NCI-H187 (cell line): ENCODE measurements at places on chromosomes 5 and 9.

DNA sequence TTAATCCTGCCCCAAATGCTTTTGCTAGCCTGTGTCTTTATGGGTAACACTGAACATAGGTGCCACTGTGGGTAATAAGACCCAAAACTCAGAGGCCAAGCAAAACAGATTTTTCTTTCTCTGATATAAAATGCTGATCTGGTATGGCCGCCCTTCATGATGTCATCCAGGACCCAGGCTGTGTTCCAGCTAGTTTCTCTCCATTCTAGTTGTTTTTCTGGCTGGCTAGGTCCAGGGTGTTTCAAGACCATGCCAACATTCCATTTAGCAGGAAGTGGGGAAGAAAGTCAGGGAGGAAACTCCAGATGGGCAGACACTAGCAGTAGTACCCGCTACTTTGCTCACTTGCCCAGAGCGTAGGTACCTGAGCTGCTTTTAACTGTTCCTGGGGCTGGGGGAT, 183.9 kb upstream of the OTULINL start:
- no peak for DNase-seq

DNA sequence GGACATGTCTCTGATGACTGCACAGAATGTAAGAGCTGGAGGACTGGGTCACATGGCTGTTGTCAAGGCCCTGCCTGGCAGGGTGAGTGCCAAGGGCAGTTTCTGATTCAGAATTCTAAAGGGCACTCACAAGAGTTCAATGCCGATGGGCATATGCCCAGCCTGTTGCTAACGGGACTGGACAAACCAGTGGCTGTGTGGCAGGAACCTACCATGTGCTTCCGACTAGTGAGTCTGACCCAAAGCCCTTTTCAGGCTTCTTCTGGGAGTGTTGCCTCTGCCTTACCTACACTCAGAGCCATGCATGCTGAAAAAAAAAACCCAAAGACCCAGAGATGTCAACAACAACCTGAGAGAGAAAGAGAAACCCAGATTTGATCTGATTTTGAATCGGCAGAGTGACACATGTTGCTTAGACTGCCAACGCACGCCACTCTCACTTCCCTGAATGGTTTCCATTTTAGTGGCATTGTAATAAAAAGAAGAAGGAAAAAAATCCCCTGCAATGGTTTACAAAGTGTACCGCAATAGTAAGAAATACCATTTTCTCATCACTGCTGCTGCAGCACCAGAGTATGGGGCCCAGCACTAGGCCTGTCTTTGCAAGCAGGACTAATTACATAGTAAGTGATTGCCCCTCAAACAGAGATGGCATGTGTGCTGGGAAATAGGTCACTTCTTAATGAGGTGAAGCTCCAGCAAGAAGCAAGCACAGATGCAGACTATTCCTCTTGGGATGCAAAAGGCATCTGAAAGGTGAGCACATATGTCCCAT, 194.3 kb downstream of the PALM2AKAP2 start:
- DNase-seq = no peak

GRCh38 chr9:137099231-137099630, 12.4 kb downstream of the MAN1B1 start:
- DNase-seq = no peak

- no peak for DNase-seq
Measured at GRCh38 chr5:155189981-155190380, 176.4 kb downstream of the KIF4B start.

DNA sequence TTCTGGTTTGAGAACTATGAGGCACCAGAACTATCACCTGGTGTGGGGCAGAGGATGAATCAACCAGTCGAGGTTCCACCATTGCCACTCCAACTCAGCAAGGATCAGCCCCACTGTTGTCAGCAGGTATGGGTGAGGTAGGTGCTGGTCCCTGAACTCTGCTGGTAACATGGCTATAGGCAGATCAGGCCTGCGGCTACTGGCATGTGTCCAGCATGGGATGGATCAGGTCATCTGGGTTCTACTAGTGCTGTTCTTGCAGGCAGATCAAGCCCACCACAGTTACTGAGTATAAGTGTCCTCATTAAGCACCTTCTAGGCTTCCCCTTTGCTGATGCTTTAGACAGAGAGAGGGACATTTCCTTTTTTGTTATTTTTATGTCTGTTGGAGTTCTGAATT, 71.7 kb downstream of the GABRA6 start:
- no peak for DNase-seq

DNA sequence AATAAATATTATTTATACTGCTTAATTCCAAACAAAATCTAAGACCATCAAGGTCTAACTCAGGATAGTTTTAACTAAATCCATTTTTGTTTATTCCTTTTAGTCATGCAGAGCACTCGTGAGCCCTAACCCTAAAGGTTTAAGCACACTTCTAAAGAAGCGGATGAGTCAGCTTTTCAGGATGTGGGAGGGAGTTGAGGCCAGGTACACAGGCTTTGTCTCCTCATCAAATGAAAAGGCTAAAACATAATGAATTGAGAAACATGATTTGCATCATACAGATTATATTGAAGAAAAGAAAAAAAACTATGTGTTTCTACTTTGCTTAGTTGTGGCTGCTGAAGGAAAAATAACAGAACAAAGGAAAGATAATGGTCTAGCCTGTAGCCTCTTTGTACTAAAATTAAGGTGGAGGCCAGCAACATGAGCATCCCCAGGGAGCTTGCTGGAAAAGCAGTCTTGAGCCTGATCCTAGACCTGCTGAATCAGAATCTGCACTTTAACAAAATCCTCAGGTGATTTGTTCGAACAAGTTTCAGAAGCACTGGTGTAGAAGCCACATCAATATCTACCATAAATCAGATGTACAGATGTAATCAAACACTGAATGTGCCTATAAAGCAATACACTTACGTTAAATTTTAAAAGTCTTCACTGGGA, 21.1 kb upstream of the ISCA1 start:
- DNase-seq = no peak

GRCh38 chr5:107368615-107369014, 302.1 kb downstream of the EFNA5 start:
- DNase-seq = no peak

DNA sequence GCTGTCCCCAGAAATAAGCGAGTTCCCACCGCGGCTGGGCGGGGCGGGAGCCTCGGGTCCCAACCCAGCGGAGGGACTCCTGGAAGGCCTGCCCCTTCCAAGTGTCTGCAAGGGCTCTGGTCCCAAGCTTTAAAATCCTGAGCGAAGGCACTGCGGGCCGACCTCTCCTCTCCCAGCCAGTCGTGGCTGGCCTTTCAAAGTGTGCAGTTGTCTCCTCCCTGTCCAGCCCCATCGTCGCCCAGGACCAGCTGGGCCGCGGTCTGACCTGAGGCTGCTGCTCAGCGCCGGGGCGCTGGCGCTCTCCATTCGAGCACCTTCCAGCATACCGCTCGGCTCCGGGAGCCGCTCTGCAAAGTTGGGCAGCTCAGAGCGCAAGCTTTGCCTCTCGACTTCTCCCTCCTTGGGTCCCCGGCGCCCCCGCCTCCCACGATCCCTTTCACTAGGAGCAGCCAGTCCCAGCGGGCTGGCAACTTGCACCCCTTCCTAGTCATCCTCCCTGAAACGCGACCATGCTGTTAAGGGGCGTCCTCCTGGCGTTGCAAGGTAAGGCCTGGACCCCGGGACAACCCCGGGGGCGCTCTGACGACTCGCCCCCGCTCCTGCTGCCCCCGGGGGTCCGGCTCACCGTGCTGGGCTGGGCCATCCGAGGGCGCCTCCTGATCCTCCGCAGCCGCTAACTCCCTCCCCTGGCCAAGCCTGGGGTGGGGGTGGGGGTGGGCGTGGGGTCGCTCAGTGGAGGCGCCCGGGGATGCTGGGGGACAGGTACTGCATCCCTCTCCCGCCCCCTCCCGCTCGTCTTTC, at the start of gene MAMDC2:
TSS of gene MAMDC2 (plus strand) at position 160 of the 801 bp plus-strand sequence. CDS start at position 510, 350 bp downstream.
- DNase-seq = no peak

DNA sequence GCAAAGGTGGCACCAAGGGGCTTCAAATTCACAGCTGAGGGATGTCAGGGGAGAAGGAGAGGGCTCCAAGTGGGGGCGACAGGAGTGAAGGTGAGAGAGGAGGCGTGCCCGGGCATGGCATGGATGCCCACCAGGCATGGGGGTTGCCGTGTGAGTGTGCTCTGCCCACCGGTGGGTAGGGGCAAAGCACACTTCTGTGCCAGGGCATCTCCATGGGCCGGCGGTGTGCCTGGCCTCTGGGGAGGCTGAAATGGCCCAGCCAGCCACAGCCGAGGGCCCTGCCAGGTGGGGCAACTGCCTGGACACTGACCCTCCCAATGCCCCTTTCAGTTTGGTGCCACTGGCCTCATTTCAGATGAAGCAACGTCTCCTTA, 14.0 kb upstream of the RNU6ATAC start:
- no peak for DNase-seq

DNA sequence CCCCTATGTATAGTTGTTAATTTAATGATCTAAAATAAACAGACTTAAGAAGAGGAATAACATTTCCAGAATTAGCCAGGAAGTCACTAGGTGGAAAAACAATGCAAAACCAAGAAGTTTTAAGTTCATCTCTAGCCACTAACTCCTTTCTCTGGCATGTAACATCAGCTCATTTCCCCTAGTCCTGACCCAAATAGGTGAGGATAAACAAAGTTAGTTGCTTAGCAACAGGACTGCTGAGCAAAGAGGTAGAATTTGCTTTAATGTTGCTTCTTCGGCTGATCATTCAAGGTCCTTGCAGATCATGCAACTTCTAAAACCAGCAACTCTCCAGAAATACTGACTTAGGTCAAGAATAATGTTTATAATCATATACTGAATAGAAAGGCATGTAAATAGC, 675.8 kb downstream of the CETN3 start:
- no peak for DNase-seq

DNA sequence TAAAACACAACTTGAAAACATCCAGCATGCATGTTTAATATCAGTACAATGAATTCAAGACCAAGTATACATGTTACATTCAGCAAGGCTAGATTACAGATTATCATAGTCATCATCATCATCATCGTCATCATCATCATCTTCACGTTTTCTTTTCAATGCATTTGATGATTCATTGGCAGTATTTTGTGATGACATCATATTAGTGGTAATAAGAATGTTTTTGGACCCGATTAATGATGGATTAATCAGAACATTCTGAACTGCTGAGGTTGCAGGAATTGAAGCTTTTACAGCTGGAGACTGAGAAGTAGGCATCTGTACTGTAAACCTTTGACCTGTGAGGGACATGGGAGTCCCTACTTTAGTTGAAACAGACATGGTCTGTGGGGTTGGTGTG, 4.5 kb downstream of the AK6 start:
- no peak for DNase-seq

GRCh38 chr9:16214677-16215352, 655.7 kb downstream of the BNC2 start:
- no peak for DNase-seq

DNA sequence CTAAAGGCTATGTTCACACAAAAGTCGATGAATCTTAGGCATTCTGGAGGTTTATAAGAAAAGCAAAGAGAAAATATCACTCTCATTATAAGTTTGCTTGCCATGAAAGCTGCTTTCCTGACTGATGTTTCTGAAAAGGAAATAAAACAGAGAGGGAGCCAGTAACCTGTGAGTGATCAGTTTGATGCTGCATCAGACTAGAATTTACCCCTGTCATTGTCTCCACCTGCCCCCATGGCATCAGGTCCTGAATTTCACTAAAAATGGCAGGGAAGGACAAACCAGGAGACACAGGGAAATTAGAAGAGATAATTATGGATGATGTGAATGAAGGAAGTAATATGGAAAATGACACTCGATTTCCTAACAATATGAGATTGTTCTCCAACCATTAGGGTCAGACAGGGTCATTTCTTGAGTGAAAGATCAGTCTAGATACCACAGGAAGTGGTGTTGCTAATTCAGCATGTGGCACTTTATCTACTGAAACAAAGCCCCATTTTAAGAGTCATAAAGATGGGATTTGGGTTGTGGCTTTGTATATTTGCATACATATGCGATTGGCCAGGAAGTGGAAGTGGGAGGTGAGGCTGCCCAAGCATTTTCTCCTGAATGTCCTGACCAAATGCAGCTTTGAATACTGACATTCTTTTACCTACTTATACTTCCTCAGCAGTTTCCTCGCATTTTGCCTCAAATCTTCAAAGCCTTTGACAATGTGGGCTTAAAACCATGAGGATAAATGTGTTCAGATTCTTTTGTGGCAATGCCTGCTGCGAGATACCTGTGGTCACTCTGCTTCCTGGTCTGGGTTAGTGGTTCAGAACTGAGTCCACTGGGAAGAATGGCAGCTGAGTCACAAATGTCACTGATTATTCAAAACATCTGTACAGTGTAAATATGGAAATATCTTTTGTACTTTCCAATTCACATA, 29.7 kb downstream of the MEGF10 start:
- no peak for DNase-seq

DNA sequence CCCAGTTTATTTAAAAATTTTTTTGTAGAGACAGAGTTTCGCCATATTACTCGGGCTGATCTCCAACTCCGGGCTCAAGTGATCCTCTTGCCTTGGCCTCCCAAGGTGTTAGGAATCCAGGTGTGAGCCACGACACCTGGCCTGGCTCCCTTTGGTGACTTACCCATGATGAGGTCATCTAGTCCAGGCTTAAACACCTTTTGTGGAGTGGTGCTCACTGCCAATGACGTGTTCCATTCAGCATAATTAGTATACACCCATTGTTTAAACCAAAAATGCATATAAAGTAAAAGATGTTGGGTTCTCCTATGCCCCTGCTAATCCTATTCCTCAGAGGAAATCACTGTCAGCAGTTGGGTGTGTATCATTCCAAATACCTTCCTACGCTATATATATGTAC, 91.0 kb downstream of the HSPA4 start:
- no peak for DNase-seq

- no peak for DNase-seq
Measured at GRCh38 chr5:136676685-136677084, 311.3 kb upstream of the TRPC7 start.

DNA sequence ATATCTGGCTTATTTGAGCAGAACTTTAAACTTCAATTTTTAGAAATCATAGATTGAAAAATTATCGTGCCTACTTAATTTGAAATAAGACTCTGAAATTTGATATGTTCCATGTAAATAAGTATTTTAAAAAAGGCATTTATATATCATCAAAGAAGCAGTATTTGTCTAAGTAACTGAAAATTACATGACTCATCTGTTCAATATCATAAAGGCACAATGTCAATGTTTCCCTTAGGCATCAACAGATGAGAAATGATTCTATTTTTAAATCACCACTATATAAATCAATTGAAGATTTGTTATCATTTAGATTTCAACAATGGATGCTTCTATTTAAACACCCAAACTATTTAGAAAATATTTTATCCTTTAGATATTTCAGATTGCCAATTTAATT, 142.9 kb upstream of the POU5F2 start:
- no peak for DNase-seq
